ENCODE measurements at places on chromosomes 7 and 10.

DNA sequence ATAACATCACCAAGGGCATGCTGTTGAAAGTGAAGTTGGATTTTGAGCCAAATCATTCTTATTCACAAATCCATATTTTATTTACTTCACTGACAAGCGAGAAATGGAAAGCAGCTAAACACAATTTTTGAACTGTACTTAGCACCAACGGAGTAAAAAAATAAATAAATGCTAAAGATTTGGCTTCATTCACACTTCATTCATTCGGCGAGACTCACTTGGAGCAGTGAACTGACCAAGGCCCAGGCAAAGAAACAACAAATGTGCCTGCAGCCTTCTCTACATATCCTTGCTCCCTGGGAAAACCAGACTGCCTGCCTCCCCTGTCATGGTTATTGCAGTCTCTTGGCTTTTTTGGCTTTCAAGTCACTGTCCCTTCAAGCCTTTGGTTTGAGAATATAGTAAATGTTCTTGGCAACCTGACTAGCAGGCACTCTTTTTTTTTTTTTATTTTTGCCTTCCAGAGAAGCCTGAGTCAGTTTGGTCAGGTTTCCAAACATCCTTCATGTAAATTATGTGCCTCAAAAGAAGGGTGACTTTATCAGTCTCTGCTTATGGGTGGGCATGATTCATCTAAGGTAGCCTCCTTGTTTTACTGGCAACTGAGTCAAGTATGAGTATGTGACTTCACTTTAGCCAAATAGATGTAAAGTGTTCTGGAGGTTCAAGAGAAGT is 177.6 kb upstream of the MEOX2 start:
- no peak for DNase-seq

DNA sequence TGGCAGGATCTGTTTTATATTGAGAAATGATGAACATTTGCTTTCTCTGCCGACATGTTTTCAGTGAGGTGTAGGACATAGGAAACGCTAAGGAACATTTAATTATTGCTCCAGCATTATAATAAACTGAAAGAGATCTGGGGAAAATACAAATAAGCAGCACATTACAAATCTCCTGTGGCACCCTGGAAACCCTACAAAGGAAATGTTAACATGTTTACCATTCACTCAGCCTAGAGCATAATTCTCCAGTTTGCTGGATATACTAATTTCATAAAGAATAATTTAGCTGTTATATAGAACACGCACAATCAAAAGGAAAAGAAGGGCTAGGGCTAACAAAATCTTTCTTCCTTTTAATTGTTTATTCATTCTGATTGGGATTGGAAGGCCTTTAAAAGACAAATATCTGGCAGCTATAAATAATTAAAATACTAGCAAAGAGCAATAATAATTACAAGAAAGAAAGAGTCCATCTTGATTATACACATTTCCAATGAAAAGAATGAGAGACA is 299.4 kb downstream of the CRPPA start:
- DNase-seq: no peak

DNA sequence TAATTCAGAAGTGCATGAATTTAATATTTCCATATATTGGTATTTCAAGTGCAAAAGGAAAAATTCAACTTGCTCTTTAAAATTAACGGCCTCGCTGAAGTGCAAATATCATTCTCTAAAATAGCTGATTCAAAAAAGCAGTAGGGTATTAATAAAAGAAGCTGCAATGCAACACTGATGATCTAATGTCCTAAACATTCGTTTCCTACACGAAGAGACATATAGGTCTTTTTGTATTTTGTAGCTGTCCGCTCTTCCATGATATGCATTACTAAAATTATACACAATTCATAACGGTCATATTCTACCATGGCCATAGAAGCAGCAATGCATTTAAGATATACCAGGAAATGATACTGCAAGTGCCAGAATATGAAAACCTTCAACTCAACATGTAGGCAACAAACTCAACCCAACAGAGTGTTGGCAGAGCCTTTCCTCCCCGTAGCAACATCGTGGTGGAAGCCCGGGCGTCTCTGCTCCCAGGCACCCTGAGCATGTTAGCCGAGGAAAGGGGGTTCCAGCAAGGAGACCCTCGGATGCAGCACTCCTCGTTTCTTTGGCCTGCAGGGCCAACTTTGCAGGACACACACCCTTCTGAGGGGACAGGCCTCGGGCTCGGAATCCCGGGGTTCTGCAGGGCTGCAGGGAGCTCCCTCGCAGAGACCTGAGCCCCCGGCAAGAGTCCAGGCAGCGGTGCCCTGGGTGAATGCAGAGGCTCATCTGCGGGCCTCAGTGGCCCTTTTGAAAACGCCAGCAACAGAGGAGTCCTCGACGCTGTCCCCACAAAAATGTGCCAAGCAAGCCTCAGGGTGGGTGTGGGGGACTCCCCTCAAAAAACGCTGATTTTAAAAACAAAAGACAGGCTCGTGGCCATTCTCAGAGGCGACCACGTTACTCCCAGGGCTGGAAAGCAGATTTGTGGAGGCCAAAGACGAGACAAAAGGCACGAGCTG is 1.6 kb downstream of the FAM171A1 start:
- DNase-seq: no peak

GRCh38 chr10:22429981-22430421 is 84.7 kb downstream of the SPAG6 start:
- no peak for DNase-seq

GRCh38 chr7:106086062-106086461 is 26.1 kb downstream of the SYPL1 start:
- no peak for DNase-seq

- DNase-seq: no peak
These were observed 23.9 kb downstream of the SCD start for GRCh38 chr10:100370714-100371481.

DNA sequence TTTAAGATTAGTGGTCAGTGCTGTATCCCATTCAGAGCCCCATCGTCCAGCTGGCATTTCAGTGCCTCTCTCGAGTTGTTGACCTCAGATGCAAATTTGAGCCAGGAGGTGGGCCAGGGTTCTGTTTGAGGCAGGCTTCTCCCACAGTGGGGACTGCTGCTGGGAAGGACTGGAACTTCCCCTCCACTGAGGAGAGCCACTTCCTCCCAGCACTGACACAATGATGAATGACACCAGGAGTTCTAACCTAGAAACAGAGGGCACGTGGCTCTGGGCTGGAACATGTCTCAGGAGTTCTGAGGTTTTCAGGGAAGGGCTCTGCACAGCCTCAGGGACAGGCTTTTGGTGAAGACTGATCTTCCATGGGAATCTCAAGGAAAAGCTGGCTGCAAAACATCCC is 18.3 kb upstream of the BTBD16 start:
- DNase-seq: no peak

DNA sequence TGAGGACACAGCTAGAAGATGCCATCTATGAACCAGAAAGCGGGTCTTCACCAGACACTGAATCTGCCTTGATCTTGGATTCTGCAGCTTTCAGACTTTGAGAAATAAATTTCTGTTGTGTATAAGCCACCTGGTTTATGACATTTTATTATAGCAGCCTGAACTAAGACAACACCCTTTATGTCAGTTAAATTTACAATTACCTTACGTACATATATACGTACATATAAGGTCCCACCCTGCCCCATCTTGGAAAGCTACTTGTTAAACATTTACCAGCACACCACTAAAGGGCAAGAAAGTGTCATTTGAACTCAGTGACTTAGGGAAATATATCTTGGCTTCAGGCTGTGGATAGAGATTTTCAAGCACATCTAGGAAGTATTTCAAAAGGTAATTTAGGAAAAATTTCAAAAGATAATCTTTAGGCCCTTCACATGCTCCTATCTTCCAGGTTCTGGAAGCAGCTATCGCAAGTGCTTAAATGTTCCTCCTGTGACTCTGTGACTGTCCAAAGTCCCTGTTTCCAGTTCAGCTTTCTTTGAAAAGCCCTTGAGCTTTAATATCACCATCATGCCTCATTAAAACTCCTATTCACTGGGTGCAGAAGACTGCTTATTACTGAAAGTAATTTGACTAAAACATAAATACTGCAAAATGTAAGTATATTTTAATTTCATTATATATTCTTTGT is 9.6 kb upstream of the SRI start:
- DNase-seq: no peak

- DNase-seq: no peak
These were observed 104.7 kb upstream of the LRGUK start for GRCh38 chr7:134022286-134022911.

- no peak for DNase-seq
These were observed 27.0 kb upstream of the FZD8 start for GRCh38 chr10:35668865-35669650.

GRCh38 chr10:1685699-1686490 is 51.4 kb downstream of the ADARB2 start:
- no peak for DNase-seq

- DNase-seq: no peak
These were observed 171.5 kb upstream of the SP4 start for GRCh38 chr7:21256310-21256877.

GRCh38 chr7:2399848-2400587 is 3.4 kb upstream of the CHST12 start:
- no peak for DNase-seq

- no peak for DNase-seq
These were observed 50.5 kb downstream of the EGFR start for GRCh38 chr7:55069271-55069792.

DNA sequence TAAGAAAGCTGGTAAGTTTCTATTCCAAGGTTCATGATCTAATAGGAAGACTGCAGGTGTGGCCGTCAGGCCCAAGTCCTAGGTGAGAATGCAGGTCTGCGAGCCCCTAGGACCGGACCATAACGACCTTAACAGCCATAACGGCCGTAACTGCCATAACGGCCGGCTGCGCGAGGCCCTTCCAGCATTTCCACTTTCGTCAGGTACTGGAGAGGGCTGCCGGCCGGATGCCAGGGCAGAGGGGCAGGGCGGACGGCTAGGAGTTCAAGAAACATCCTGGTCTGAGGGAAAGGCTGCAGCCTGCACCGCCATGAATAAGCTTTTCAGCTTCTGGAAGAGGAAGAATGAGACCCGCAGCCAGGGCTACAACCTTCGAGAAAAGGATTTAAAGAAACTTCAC is at the start of gene ANKRD7:
ANKRD7 (plus strand) TSS at position 184 of the 400 bp plus-strand sequence; CDS start at position 311, 127 bp downstream.
- no peak for DNase-seq

GRCh38 chr7:99648843-99649242 is 31.0 kb downstream of the CYP3A5 start:
- no peak for DNase-seq

- no peak for DNase-seq
These were observed 111.6 kb downstream of the ARHGAP22 start for GRCh38 chr10:48493083-48493871.

- no peak for DNase-seq
These were observed 3.5 kb downstream of the DGKB start for GRCh38 chr7:14899030-14899429.

GRCh38 chr7:125195156-125195555 is 265.5 kb upstream of the POT1 start:
- no peak for DNase-seq

- DNase-seq: no peak
These were observed 6.3 kb upstream of the RHOBTB1 start for GRCh38 chr10:60950300-60950699.

DNA sequence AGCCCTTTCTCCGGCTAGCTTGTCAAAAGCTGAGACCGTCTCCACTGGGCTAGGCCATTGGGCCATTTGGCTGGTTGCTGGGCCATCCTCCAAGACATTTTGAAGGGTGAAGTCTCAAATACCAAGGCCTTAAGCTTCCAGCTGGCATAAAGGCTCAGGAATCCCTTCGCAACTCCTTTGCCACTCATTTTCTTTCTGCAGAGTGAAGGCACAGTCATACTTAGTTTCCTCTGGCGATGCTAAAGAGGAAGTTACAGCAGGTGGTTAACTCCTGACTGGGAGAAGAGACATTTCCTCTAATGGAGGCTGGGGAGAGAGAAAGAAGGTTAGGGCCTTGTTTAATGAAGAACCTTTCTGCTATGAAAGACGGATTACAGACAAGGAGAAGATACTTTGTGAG is 4.8 kb upstream of the REPIN1 start:
- no peak for DNase-seq

DNA sequence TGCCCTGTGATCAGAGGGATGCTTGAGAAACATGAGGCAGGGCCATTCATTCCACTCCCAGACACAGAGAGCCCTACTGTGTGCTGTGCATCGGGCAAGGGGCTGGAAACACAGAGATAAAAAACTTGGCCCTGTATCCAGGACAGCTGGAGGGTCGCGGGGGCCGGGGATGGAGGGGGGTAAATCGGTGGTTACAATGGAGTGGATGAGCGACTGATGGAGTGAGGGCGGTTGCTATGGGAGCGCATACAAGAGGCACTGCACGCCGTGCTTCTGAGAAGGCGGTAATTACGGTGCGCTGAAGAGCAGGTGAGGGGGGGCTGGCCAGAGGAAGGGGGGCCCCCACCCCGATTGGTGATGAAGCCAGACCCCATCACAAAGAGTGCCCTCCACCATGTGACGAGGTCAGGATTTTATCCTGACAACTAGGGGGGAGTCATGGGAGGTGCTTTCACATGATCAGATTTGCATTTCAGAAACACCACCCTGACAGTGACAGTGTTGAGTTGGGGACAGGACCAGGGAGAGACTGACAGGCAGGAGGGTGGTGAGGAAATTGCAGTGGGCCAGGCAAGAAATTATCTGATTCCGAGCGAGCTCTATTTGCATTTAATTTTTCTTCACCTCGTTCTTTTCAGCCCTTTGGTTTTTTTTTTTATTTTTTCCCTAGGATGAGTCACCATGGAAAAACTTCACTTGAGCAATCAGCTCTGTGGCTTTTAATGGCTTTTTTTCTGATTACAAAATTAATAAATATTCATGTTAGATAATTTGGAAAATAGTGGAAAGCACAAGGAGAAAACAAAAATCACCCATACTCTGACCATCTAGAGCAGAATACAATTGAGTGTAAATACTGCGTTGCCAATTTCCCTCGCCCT is 7.8 kb downstream of the CPA5 start:
- DNase-seq: no peak

- no peak for DNase-seq
These were observed 16.5 kb downstream of the GBF1 start for GRCh38 chr10:102261842-102262241.

DNA sequence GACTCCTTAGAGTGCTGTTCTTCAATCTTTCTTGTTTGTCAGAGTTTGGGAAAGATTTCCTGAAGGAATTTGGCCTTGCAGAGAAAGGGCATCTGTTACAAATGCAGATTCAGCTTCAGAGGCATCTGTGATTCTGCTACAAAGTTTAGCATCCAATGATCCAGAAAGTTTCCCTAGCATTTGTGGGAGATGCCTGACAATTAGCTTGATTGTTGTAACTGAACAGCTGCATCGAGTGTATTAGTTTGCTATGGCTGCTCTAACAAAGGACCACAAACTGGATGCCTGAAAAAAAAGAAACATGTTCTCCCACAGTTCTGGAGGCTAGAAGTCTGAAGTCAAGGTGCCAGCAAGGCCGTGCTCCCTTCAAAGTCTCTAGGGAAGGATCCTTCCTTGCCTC is 365.1 kb downstream of the GRID1 start:
- DNase-seq: no peak

DNA sequence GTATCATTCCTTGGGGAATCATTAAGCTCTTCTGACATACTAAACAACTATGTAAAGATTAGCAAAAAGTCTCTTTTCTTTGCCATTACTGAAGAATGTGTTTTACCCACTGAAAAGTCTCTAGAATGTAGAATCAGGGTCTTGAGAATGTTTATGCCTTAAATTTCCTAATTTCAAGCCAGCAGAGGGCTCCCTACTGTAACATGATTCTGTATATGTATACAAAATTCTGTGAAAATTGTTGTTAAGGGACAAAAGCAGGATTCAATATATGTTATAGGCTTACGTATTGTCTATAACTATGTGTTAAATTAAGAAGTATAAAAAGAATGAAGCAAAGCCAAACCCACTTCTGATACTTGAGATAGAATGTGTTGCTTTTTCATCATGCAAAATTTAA is 296.9 kb upstream of the DGKB start:
- DNase-seq: no peak

GRCh38 chr10:58264780-58265179 is 2.9 kb downstream of the IPMK start:
- no peak for DNase-seq

- no peak for DNase-seq
These were observed 5.6 kb downstream of the CYP3A43 start for GRCh38 chr7:99833289-99833877.
